ENCODE measurements at places on chromosomes 6 and 20. TPM values are rescaled to one million over a fixed set of nuclear protein-coding genes. Genes with fewer than 3 reads are reported as not detected.

DNA sequence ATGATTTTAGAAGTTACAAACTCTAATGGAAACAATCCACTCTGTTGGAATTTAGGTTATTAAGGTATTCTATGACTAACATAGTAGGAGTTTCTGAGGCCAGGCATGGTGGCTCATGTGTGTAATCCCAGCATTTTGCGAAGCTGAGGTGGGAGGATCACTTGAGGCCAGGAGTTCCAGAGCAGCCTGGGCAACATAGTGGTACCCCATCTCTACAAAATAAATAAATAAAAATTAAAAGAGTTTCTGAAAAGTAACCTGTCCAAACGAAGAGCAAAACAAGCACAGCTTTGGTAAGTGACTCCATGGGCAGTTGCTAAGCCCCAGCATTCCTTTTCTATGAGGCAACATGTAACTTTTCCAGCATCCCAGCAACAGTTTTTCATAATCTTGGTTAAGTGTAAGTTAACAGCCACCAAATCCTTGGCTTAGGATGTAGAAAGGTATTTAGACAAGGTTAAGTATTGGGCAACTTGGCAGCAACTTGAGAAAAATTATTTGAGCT, 86.3 kb downstream of the SOX4 start:
- DNase-seq, result no peak

- DNase-seq, result no peak
Observed at GRCh38 chr6:14365393-14365792, 247.8 kb downstream of the CD83 start.

DNA sequence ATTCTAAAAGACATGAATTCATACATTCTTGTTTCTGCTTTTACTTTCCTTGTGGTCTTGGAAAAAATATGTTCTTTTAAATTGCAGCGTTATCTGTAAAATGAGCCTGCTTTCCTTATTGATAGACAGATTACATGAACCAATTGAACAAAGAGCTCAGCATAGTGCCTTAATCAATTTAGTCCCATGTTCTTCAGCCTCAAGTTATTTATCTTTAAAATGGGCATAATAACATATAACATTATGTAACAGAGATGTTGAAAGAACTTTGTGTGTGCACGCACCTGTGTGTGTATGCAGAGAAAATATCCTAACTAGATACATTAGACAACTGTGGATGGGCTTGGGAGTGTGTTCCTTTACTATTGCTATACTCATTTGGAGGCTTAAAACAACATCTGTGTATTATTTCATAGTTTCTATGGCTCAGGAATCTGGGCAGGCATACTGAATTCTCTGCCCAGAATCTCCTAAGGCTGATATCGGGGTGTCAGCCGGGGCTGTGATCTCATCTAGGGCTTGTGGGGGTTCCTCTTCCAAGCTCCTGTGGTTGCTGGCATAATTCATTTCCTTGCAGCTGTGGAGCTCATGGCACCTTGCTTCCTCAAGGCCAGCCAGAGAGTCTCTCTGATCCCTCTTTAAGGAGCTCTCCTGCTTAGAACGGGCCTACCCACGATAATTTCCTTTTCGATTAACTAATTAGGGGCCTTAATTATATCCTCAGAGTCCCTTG, 194.1 kb downstream of the ARID1B start:
- no peak for DNase-seq

DNA sequence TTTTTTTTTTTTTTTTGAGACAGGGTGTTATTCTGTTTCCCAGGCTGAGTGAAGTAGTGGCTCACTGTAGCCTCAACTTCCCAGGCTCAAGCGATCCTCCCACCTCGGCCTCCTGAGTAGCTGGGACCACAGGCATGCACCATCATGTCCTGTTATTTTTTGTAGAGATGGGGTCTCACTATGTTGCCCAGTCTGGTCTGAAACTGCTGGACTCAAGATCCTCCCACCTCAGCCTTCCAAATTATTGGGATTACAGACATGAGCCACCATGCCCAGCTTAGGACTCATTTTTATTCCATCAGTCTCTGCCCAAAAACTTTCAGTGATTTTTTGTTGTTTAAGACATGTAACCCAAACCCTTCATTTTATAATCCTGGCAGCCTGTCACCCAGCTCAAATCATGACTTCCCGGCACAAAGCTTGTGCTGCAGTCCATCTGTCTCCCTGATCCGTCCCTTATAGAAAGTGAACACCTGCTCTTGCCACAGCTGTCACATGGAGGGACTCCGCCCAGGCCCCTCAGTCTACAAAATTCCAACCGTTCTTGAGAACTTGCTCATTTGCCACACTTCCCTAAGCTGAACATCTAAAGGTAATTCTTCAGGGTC, 183.9 kb upstream of the JARID2 start:
- DNase-seq, result no peak

- DNase-seq, result no peak
Observed at GRCh38 chr6:135830452-135830881, 21.0 kb upstream of the PDE7B start.

- DNase-seq, result no peak
Observed at GRCh38 chr20:38839563-38839962, 34.1 kb downstream of the PPP1R16B start.

- DNase-seq, result no peak
Observed at GRCh38 chr6:111854683-111855082, 18.6 kb downstream of the FYN start.

DNA sequence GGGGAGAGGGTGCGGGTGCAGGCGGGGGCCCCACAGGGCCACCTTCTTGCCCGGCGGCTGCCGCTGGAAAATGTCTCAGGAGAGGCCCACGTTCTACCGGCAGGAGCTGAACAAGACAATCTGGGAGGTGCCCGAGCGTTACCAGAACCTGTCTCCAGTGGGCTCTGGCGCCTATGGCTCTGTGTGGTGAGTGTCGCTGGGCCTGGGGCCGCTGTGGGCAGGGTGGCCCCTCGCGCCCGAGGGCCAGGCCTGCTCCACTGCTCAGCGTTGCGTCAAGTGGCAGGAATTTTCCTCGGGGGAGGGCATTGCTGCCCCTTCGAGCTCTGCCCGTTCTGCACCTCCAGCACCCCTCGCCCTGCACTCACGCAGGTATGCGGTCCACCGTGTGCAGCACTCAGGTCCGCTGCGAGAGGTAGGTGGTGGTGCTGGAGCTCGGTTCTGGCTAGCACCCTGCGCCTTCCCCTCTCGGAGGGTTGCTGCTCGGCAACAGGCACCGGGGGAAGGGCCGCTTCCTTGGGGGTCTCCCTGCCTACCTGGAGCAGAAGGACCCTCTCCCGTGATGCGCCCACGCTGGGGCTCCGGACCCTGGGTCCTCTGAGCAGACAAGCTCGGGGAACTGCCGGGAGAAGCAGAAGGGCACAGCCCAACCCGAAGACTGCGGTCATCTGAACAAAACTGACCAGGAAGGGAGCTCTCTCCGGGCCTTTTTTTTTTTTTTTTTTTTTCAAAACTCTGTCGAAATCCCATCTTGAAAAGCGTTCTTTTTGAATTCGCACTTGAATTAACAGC, 674 bp downstream of the MAPK14 start:
- DNase-seq, result peak; percentile 60

- no peak for DNase-seq
Observed at GRCh38 chr6:164612751-164613150, 696.7 kb downstream of the C6orf118 start.

DNA sequence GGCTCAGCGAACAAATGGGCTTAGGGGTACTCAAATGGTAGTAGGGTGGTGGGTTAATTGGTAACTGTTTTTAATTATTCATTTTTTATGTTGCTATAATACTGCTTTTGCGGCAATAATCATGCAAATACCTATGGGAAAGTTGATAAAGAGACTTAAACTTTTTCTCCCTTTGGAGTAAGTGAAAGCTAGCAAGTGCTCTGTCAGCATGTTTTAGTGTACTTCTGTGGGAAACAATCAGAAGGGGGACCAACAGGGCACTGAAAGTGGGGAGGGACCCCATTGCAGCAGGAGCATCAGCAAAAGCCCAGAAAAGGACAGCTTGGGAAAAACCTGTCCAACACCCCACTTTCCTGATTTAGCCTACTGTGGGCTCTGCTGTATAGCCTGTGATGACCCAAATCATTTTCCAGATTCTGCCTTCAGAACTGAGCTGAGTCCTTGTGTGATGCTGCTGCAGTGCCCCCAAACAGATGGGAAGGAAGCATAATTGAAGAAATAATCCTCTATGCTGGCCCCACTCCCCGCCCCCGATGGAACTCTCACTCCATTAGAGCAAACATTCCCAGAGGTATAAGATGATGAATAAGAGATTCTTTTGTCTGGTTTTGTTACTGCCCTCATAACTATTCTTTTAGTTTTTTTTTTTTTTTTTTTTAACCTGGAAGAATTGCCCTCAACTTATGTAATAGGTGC, 322.8 kb downstream of the CD83 start:
- no peak for DNase-seq

- no peak for DNase-seq
Observed at GRCh38 chr6:36671687-36672375, 6.7 kb upstream of the CDKN1A start.

- DNase-seq, result no peak
Observed at GRCh38 chr6:137191670-137192069, 18.2 kb upstream of the IL22RA2 start.

- DNase-seq, result no peak
Observed at GRCh38 chr6:36781669-36782068, 57.6 kb downstream of the CPNE5 start.

DNA sequence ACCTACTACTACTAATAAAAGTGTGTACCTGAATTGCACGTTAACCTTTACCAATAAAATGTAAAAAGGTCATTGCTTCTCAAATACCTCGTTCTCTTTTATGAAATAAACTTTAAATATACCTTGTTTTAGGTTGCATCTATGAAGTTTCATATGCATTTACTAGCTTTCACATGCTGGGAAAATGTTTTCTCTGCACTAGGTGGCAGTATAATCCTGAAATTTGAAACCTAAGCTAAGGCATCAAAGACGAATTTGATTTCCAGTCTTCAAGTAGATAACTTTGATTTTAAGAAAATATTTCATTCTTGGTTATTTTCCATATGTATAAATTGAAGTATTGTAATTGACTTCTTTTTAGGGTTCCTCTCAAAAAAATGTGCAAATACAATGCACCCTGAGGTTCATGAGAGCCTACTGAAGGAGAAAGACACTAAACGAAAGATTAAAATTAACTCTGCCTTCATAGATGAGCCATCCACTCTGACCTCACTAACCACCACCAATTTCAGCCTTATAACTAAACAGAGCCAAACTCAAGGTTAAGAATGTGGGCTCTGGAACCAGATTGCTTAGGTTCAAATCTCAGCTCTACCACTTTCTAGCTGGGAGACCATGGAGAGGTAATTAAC, 7.3 kb upstream of the COL9A1 start:
- DNase-seq, result no peak

DNA sequence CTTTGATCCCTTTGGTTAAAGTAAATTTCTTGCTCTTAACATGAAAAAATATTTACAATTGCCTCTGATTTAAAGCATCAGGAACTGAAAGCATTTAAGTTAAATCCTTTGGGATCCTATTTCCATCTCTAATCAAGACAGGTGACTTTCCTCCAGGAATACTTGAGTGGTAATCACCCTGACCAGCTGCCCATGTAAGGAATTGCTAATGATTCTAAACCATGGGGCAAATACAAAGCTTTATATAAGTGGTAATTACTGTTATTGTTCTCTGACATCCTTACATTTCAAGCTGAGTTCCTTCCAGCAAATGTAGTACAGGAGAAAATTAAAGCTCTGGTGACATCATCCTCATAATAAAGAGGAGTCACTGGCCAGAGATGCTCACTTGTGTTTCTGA, 100.6 kb downstream of the CRYBG1 start:
- DNase-seq, result no peak

DNA sequence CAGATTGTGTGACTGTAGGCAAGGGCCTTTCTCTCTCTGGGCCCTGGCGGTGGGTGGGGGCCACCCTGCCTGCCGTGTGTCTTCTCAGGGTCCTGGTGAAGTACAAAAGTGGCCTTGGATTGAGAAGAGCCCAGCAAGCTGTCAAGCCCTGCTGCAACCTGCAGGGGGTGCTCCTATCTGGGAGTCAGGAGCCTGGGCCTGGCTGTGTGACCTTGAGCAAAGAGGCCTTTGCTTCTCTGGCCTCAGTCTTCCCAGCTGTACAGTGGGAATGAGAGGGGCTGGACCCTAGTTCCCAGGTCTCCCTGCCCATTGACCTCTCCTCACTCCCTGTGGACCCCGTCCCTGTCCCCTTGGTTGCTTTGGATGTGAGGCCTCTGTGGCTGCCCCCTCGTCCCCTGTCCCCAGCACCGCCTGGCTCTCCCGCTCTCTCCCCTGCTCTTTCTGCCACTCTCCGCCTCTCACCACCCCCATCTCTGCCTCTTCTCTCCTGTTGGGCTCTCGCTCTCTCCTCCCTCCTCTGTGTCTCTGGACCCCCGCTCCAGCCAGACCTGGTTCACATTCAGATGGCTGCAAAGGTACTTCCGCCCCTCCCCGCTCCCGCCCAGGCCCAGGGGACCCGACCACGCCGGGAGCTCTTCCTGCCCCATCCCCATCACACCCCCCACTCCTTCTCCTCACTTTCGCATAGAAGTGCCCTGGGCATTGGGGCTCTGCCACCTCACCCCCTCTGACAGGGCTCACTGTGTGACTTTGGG, 46.7 kb downstream of the SRC start:
- no peak for DNase-seq

GRCh38 chr6:168606722-168607121, 165.7 kb downstream of the SMOC2 start:
- DNase-seq, result no peak

DNA sequence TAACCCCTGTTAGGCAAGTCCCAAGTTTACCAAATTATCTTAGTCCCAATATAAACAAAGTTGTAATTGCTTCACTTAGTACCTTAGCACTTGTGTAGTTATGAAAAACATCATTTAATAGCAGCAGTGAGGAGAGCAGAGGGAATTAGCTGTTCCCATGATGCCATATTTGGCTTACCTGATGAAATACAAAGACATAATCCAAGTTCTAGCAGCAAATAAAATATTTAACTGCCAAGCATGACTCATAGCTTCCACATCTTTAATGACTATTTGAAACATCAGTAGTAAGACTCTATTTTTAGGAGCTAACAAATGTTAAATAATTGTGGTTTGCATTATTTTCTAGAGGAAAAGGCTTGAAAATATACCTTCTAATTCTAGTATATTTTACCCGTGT, 94.0 kb upstream of the MCHR2 start:
- no peak for DNase-seq

DNA sequence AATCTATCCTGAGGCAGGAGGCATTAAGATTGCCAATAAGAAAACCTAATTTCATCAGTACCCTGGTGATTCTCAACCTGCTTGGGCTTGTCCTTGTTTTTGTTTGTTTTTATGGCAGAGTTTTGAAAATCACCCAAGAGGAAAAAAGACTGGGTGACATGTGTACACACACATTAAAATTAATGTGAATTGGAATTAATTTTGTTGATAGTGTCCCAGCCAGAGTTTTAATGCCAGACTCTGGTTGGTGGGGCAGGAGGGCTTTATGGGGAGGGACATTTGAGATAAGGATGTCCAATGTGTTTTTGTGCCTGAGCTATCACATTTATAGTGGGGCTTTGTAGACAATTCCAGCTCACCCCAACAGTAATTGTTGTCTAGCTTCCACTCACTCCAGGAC, 184.6 kb downstream of the ID4 start:
- no peak for DNase-seq

Gene PPP1R3G
- 8.8 TPM for total RNA-seq

Gene TMEM217
- total RNA-seq, result 1.4 TPM

Gene SAMD10
- total RNA-seq, result 3.7 TPM

Gene FAM162B
- 4.8 TPM for total RNA-seq

Gene SNX9
- total RNA-seq, result 26.6 TPM

Data from right atrium auricular region (tissue), 2 donors.